ENCODE measurements at places on chromosomes 6 and 20.
A peak's percentile ranks its signal among the peaks of the same experiment; 100 is the strongest.

GRCh38 chr6:170289180-170289931 is 1.5 kb downstream of the DLL1 start:
- DNase-seq, result no peak

DNA sequence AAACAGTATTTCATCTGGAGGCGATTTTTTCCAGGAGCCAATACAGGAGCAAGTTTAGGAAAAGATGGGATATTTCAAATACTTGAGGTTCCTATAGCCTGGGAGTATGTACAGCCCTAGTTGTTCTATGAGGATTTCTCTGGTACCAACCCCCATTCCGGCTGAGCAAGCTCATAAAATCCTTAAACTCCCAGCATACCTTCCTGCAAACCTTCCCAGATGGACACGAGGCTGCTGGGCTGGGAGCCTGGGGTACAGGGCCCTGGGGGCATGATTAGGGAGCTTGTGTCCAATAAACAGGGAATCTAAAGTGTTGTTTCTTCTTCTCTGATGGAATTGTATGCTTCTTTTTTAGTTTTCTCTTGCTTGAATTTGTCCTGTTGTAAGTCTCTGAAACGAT is 1.5 kb downstream of the PRRC2A start:
- DNase-seq, result no peak

GRCh38 chr20:39025883-39026282 is 63.7 kb downstream of the DHX35 start:
- no peak for DNase-seq

DNA sequence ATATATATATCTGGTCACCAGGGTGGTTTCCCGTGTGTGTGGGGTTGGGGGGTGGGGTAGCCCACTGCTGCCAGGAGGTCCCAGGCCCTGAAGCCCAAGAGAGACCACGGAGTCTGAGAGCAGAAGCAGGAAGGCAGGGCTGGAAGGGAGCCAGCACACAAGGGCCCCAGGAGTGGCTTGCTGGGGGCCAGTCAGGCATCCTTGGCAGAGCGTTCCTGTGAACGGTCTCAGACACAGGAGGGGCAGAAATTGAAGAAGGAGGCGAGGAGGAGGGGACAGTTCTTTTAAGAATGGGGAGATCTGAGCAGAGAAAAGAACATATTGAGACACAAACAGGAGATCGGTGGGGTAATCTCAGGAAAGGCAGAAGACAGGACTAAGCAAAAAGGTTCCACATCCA is 1.9 kb upstream of the EBF4 start:
- no peak for DNase-seq

- peak; percentile 4 for DNase-seq
Measured at GRCh38 chr6:1761477-1761877, 151.8 kb downstream of the FOXC1 start.

GRCh38 chr6:158647501-158647900 is 2.4 kb upstream of the SYTL3 start:
- DNase-seq, result no peak

GRCh38 chr6:159084493-159085091 is 39.8 kb upstream of the TAGAP start:
- no peak for DNase-seq

DNA sequence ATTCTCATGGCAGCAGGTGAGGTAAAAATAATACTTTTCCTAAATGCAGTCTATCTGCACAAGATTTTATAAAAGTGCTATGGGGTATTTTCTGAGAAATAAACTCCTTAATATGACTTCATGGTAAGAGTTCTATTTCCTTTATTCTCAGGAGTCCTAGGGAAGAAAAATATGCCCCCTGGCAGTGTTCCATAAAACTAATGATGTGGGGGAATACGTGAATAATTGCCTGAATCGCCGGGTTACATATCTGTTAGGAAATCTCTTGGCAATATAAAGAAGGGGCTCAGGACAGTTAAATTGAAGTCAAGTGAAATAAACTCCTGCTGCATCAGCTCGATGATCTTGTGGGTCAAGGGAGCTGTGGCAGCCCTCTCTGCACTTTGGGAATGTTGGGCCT is 229.7 kb downstream of the MAFB start:
- no peak for DNase-seq

DNA sequence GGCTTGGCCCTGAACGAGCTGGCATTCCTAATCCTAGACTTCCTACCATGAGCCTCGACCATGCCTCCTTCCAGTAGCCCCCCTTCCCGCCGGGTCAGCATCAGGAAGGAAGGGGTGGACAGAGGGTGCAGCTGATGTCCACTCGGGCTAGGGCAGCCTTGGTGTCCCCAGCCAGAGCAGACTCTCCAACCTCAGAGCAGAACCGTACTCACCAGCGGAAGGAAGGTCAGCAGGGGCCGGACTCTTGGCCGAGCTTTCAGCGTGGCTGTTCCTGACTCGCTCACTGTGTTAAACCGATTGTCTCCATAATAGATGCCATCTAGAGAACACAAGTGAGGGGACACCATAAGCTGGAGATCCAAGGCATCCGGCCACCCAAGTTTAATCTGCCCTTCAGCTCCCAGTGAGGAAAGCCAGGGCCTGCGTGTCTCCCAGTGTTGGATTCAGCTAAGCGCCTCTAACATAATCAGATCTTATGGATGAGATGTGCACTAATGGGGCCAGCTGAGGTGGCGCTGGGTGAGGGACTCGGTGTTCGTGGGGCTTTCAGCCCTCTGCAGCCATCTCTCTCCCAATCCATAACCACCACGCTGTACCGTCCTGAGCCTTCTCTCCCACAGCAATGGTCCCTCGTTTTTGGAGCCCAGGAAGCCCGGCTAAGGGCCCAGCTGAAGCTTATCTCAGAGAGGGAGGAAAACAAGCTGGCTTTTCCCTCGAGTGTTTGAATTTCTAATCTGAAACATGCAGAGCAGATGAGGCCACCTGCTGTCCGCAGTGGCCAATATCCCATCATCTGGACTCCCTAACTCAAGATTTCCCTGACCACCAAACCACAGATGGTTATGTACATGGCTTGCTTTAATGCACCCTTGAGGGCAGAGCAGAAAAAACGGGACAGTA is 13.7 kb downstream of the C6orf132 start:
- DNase-seq, result no peak

DNA sequence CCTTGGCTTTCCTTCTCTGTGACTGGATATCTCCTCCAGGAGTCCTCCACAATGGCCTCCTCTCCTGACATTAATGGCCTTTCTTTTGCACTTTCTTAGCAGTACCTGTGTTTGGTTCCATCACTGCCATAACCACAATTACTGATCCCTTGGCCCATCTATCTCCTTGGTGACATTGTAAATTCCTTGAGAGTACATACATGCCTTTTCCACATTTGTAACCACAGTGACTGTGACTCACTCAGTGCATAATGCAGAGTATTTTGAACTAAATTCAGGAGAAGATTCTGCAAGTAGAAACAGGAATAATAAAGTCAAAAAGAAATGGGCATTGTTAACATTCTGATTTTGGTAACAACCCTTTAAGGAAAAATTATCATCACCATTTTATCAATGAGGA is 197.2 kb upstream of the SOX4 start:
- no peak for DNase-seq

DNA sequence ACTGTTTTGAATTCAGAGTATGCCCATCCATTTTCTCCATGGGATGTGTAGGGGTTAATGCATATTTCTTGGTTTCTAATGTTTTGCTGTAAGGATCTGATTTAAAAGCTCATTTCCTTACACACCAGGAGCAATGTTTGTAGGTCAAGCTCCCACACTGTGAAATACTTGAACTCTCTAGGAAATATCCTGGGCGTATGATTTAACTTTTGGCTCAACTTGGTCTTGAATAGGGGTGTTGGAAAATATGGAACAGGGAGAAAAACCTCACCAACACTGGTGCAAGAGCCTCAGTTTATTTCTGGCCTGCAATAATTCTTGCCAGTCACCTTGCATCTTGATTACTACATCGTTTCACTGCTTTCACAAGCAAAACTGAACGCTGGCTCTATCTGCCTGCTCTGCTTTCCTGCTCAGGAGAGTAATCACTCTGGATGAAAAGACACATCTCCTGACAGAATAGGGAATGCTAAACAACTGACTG is 25.1 kb upstream of the RFPL4B start:
- DNase-seq, result no peak

DNA sequence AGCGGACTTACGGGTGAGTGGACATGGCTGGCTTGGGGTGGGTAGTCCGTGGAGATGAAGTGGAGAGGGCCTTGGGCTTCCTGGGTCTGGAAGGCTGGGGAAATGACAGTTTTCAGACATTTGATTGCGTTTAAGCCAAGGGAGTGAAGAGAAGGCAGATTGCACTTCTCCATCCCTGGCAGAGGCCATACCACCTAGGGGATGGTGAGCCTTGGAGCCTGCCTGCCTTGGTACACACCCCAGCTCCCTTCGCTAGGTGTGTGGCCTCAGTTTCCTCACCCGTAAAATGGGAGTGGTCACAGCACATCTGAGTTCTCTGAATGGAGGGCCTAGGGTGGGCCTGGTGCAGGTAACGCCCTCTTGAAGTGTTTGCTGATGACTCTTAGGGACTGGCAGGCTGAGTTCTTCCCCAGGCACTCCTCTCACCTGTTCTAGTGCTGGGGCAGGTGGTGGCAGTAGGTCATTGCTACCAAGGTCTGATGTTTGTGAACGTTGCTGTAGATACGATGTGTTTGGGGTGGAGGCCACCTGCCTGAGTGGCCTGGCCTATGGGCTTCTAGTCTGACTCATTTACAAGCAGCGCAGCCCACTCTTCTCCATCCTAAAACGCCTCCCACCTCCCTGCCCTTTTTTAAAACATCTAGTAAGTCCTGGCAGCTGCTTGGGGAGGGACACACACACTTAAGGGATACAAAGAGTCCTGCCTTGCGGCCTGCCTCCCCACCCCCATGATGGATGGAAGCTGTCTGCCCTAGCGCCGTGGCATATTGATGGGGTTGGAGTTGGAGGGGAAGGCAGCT is 2.3 kb downstream of the RBM38 start:
- no peak for DNase-seq

DNA sequence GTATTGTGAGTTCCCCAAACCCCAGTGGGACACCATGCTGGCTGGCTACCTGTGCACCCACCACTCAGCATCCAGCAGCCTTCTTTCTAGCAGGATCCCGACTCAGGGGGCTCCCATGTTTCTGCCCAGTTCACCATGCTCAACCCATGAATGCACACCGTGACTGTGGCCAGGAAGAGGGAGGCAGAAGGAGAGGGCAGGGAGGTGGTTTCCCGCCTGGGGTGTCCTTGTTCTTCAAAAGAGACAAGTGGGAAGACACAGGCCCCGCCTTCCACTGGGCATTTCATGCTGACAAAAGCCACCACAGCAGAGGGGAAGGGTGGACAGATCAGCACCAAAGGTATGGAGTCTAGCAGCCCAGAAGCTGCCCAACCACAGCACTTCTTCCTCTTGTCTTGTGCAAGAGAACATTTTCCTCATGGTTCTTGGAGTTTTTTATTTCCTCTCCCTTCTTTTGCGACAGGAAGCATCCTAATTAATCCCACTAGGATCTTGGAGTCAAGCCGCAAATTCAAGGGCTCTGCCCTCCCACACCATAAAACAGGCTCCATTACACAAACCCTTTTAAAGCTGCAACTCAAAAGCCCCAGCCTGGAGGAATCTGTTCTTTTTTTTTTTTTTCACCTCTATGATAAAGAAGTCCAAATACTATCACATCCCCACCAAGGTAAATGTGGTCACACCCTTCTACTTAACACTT is 13.5 kb upstream of the ANKRD60 start:
- DNase-seq, result no peak

DNA sequence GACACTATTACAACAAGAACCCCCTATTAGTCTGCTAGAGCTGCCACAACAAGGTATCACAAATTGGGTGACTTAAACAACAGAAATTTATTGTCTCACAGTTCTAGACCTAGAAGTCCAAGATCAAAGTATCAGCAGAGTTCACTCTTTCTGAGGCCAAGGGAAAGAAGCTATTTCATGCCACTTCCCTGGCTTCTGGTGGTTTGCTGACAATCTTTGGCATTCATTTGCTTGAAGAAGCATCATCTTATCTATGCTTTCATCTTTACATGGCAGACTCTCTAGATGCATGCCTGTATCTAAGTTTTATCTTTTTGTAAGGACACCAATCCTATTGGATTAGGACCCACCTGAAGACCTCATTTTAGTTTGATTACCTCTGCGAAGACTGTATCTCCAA is 296.8 kb upstream of the MARCKS start:
- no peak for DNase-seq

DNA sequence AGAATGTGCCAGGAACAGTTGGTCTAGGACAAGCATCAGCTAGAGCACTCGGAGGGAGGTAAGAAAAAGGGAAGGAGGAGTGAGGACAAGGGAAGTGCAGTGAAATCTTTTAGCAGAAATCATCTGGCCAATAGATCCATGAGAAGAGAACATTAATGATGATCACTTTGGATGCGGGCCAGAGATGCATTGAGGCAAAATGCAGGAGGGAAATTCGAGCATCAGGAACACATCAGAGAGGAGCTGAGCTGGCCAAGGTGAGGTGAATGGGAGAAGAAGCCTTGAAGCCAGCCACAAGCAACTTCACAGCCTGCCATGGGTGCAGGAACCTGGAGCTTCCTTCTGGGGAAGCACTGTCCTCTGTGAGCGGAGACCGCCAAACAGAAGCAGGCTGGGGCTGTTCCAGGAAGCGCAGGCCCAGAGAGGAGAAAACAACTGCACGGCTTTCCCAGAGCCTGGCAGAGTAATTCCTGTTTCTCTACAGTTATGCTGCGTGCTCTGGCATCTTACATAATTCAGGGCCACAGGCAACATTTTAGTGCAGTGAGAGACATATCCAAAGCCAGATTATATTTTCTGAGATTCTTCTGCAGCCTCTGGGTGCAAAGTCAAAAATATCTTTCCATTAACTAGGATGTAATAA is 143.8 kb downstream of the F13A1 start:
- DNase-seq, result no peak

DNA sequence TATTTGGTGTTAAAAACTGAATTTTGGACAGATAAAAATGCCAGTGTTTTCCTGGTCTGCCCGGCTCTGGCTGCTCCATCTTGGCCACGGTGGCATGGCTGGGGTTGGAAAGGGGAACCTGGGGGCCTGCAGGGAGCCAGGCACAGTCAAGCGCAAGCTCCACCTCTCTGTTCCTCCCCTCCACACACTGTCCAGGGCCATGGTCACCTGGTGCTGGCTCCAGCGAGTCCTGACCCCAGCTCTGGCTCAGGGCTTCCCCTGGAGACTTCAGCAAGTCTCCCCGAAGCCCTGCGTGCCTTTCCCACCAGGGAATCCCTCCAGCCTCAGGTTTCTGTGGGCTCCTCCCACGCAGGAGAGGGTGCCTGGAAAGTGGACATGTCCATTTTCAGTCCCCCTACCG is 298.5 kb downstream of the QKI start:
- no peak for DNase-seq

GRCh38 chr6:170099387-170099786 is 191.5 kb downstream of the DLL1 start:
- no peak for DNase-seq

GRCh38 chr6:134774201-134774638 is 175.7 kb downstream of the ALDH8A1 start:
- no peak for DNase-seq

GRCh38 chr6:72525821-72526510 is 95.9 kb upstream of the KCNQ5 start:
- DNase-seq, result no peak

GRCh38 chr20:10595985-10596384 is 77.8 kb downstream of the JAG1 start:
- DNase-seq, result no peak
